Progenitor cell of endocrine pancreas (in vitro differentiated cells): ENCODE measurements at places on chromosomes 12 and 14.

- no peak for DNase-seq
Measured at GRCh38 chr12:57898308-57898970, 42.9 kb upstream of the ATP23 start.

DNA sequence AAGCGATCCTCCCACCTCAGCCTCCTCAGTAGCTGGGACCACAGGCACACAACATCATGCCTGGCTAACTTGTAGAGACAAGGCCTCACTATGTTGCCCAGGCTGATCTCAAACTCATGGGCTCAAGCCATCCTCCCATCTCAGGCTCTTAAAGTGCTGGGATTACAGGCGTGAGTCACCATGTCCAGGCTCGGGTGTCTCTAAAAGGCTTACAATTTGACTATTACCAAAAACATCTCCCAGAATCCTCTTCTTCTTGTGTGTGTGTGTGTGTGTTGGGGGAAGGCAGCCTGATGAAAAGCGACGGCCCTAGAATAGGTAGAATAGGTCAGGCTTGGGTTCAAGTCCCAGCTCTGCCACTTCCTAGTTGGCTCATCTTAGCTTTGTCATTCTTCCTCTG is 16.8 kb downstream of the MSI1 start:
- no peak for DNase-seq

GRCh38 chr12:92639017-92639416 is 63.8 kb upstream of the PLEKHG7 start:
- no peak for DNase-seq

- no peak for DNase-seq
Measured at GRCh38 chr14:94163796-94164195, 10.3 kb upstream of the PPP4R4 start.

GRCh38 chr12:51202718-51203117 is 15.1 kb downstream of the POU6F1 start:
- DNase-seq, result no peak

DNA sequence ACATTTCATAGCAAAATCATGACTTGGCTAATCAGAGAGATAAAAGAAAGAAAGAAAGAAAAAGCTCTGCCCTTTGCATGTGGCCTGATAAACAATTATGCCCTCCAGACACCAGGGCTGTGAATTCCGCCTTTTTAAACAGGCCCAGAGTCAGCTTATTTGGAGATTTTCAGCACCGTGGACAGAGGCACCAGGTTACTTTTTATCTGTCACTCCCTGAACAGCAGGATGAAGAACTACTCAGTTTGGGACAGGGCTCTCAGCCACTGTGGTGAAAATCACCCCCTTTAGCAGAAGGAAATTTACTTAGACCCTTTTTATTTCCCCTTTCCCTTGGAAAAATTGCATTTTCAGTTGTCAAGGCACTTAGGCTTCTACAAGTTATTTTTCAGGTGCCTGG is 359.9 kb downstream of the NRXN3 start:
- DNase-seq, result peak; percentile 50

DNA sequence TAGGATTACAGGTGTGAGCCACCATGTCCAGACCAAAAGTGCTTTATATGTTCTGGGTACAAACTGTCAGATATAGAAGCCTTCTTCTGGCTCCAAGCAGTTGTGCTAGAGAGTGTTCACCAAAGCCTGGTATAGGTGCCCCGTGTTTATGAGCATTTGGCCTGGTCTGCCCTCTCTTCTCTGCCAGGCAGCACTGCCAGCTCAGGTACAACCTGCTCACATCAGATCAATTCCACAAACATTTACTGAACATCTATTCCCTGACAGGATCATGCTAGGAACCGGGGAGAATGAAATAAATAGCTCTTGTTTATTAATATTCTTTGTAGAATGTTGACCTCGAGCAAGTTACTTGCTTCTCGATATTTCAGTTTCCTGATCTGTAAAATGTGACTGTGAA is 20.0 kb upstream of the SOCS2 start:
- DNase-seq, result no peak

DNA sequence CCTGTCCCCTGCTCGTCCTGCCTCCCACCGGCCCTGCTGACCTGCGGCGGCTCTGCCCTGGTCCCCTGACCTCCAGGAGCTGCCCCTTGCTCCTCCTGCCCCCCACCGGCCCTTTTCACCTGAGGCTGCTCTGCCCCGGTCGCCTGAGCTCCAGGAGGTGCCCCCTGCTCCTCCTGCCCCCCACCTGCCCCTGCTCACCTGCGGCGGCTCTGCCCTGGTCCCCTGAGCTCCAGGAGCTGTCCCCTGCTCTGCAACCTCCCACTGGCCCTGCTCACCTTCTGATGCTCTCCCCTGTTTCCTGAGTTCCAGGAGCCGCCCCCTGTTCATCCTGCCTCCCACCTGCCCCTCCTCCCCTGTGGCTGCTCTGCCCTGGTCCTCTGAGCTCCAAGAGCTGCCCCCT is 101.3 kb downstream of the TMEM121 start:
- no peak for DNase-seq

DNA sequence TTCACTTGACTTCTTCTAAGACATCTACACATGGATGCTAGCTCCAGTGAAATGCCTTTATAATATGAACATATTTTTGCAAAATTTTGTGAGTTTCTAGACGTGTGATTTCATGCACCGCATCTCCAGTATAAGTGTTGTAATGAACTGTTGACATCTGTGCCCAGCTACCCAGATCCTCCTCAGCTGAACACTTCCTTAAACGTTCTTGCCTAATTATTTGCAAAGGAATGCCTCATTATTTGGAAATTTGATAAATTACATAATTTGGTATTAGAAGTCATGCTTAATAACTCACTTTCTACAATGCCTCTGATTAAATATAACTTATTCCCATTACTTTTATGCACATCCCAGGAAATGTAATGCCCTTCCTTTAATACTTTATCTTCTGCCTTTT is 14.0 kb downstream of the OR11G2 start:
- DNase-seq, result no peak

- DNase-seq, result no peak
Measured at GRCh38 chr14:59566725-59567124, 9.9 kb downstream of the CCDC175 start.

- no peak for DNase-seq
Measured at GRCh38 chr12:105226219-105226618, 9.8 kb downstream of the APPL2 start.

DNA sequence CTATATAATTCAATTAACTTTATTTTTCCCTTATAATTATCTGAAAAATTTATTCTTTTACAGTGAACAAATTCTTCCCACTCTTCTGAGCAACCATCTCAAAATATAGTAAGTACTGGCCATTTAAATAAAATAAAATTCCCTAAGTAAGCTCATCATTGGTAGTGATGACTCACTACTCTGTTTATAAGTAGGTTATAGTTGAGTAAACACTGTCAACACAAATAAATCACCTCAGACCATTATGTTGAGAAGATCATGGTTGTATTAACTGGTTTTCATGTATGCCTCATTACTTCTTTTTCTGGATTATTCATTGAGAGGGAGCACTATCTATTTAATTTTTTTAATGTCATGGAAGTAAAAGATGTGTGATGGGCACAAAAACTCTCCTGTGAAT is 220.5 kb downstream of the SEC23A start:
- no peak for DNase-seq

GRCh38 chr12:77572371-77572770 is 258.3 kb upstream of the NAV3 start:
- DNase-seq, result no peak

DNA sequence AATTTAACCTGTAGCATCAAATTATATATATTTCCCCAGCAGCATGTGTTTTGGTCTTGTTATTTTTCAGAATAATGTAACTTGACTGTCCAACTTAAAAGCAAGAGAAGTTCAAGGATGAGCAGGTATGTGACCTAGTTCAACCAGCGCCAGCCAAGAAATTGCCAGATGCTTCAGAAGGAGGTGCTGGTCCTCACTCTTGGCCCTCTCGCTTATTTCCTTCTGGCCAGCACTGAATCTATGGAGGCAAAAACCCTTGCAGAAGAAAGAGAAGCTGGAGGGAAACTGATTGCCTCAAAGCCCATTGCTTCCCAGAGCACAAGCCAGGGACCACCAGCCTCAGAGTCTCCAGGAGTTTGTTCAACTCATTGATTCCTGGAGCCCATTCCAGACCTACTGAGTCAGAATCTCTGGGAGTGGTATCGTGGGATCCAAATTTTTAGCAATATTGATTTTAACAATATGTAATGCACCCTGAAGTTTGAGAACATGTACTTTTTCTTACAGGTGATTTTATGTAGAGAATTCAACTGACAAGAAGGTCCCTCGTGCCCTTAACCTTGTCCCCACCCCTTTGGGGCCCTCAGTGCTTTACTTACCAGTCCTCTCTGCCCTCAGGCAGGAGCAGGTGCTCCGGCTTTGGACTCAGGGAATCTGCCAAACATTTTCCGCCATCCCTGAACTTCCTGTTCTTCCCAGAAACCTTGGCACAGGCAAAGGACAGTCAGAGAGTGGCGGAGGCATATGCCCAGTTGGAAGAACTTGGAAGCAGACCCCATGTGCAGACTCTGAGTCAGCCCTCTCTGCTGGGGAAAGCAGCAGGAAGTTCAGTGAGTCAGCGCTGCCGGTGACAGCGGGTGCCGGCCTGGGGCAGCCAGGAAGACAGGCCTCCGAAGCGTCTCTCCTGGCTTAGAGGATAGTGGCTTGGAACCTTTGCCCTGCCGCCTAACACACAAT is 10.4 kb downstream of the BEST3 start:
- no peak for DNase-seq

GRCh38 chr14:43532825-43533416 is 974.2 kb downstream of the FSCB start:
- DNase-seq, result no peak

GRCh38 chr12:117227000-117227653 is 36.9 kb upstream of the FBXO21 start:
- no peak for DNase-seq

DNA sequence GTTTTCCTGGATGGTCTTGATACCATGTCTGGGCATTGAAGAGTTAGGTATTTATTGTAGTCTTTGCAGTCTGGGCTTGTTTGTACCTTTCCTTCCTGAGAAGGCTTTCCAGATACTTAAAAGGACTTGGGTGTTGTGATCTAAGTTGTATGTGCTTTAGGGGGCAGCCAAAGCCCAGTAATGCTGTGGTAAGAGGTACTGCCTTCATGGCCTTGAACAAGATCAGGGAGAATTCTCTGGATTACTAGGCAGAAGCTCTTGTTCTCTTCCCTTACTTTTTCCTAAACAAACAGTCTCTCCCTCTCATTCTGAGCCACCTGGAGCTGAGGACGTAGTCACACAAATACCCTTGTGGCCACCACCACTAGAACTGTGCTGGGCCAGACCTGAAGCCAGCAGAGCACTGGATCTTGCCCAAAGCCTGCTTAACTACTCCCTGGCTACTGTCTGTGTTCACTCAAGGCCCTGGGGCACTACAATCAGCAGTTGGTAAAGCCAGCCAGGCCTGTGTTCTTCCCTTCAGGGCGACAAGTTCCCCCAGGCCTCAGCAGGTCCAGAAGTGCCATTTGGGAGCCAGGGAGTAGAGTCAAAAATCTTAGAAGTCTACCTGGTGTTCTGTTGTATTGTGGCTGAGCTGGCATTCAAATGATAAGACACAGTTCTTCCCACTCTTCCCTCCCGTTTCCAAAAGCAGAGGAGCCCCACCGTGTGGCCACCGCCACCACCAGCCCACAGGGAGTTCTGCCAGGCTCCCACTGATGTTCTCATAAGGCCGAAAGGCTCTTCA is 11.4 kb downstream of the PRORP start:
- no peak for DNase-seq

- DNase-seq, result no peak
Measured at GRCh38 chr14:33240466-33240865, 301.8 kb downstream of the NPAS3 start.

- no peak for DNase-seq
Measured at GRCh38 chr12:122661938-122662337, 41.2 kb downstream of the HCAR2 start.

- no peak for DNase-seq
Measured at GRCh38 chr14:103296007-103296406, 38.0 kb upstream of the EIF5 start.

- DNase-seq, result no peak
Measured at GRCh38 chr14:100193417-100194357, 34.2 kb upstream of the DEGS2 start.

DNA sequence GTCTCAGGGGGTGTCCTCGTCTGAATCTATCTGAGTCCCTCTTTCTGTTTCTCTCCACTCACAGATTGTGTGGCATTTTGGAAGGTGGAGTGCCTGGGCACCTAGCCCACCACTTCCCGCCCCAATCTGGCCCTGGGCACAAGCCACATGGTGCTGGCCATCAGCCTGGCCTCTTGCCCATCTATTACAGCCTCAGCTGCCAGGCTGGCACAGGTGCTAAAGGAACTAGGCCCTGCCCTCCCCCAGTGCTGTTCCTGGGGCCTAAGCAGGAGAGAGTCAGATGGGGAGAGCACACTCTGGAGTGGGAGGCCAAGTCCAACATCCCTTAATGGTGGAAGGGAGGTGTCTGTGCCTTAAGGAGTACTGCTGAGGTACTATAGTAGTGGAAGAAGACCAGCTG is 8.3 kb upstream of the CALCOCO1 start:
- DNase-seq, result no peak

DNA sequence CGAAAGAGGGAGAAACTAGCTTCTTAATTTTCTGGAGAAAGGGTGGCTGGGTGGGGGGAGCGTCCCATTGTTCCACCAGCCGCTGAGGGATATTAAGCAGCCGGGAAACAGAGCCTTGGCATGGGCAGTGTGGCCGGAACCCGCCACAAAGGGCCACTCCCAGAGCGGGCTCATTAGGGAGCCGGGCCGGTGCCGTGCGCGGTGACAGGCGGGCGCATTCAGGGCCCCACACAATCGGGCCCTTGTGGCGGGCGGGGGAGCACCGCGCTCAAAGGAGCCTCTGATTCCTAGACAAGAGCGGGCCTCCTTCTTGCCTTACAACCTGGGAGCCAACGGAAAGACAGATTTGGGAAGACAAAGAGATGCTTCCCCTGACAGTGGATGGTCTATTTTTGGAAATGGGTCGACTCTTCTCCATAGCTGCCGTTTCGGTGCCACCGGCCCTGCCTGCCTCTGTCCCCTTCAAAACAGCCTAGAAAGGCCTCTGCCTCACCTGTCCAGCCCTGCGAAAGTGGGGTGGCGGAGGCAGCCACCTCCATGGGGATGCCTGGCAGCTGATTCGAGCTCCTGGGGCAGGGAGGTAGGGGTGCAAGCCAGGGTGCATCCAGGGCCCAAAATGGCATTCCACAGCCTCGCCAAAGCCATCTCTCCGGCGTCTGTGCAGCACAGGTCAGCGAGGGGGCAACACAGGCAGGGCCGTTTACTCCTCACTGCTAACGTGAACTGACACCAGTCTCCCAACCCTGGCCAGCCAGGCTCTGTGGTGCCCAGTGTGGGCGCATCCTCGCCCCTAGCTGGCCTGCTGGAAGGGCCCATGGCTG is 10.9 kb downstream of the CCDC85C start:
- no peak for DNase-seq

- no peak for DNase-seq
Measured at GRCh38 chr12:96239711-96240635, 45.8 kb downstream of the ELK3 start.

DNA sequence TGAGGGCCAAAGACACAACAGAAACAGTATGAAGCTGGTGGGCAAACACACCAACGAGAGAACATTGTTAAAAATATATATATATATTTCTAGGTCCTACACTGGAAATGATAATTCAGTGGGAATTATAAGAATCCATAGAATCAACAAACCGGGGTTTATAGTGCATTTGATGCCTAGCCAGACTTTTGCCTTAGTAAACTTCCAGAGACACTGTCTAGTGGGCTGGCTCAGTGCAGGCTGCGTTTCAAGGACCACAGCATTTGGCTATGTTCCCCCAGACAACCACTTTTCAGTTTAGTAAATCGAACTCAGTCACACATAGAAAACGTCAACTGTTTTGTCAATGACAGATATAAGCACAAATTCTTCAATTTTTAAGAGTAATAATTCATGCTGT is 41.9 kb downstream of the SLC38A4 start:
- DNase-seq, result no peak

- DNase-seq, result no peak
Measured at GRCh38 chr14:73344319-73344718, 107.0 kb downstream of the PAPLN start.
